ENCODE measurements at places on chromosomes 7 and 10.

- no peak for DNase-seq
Measured at GRCh38 chr10:121392657-121393056, 205.6 kb downstream of the FGFR2 start.

DNA sequence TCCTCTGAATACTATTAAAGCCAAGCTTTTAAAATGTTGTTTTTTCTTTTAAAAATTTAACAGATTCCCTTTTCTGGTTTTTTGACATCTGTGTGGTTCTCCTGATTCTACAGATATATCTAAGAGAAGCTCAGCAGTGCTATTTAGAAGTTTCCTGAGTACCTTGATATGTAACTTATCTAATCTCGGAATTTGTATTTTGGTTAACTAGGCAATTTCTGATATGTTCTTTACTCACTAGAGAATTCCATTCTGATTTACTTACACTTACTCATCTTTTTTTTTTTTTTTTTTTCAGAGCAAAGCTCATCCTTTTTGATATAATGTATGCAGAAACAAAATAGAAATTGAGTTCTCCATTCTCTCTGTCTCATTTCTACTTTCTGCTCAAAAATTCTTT lies 63.8 kb downstream of the PALS2 start:
- no peak for DNase-seq

GRCh38 chr7:140526214-140526613 lies 46.9 kb upstream of the MKRN1 start:
- DNase-seq, result no peak

DNA sequence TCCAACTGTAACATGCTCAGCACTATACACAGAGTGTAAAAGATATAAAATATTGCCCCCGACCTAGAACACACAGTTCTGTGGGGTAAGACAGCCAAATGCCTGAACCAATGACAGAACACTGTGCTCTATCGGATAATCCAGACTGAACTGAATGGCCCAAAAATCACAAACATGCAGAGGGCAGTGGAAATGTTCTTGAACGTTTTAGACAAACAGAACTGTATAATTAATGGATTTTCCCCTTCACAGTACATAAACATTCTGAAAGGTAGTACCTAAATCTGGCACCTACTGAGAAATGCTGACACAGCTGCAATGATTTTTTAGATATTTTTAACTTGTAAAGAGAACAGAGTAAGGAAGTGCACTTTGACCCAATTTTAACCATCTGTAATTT lies 33.4 kb downstream of the PARD3 start:
- no peak for DNase-seq
